ENCODE measurements at places on chromosomes 13 and 19.

DNA sequence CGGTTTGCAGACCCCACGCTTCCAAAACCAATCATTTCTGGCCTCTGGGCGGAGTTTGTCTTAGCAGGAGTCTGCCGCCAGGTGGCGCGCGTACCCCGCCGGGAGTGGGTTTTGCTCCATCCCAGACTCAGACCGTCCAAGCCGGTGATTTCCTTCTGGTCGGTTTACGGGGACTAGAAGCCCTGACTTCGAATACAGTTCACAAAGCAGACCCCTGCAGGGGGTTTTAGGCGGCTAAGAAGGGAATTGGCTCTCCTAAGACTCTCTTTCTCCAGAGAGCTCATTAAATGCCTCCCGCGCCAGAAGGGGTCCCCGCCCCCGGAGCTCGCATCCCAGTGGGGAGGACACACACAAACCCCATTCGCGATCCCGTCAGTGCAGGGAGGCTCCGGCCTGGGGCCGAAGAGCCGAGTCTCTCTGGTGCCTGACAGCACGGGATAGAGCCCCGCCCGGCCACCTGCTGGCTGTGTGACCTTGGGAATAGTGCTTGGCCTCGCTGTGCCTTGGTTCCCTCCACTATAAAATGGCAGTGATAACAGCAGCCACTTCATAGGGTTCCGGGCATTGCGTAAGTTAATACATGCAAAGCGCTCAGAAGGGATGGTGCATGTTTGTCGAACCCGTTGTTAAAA lies 8.6 kb upstream of the NUP62 start:
- DNase-seq = no peak

DNA sequence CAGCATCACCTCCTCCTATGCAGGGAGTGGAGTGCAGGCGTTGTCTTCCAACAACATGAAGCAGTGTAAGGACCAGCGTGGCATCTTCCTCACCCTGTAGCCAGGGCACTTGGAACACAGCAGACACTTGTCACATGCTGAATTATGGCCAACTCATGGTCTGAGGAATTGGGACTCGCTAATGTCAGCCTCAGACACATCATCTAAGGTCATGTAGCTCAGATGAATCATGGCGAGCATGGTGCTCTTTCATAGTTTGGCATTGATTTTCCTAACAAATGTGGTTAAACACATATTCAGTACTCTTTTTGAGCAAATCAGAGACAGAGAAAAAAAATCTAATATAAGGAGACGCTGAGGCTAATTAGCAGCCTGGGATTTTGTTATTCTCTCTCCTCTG lies 99.6 kb upstream of the SGCG start:
- peak; percentile 4 for DNase-seq

- DNase-seq = no peak
These were observed 43.0 kb downstream of the DIAPH3 start for GRCh38 chr13:60120617-60121336.

- DNase-seq = no peak
These were observed 146.9 kb downstream of the KDM4B start for GRCh38 chr19:5115771-5116202.

GRCh38 chr13:24629320-24629719 lies 50.9 kb upstream of the ATP12A start:
- no peak for DNase-seq

- no peak for DNase-seq
These were observed 9.2 kb upstream of the ZNF761 start for GRCh38 chr19:53422551-53422950.

- no peak for DNase-seq
These were observed 5.4 kb downstream of the KCTD4 start for GRCh38 chr13:45195421-45195820.

- no peak for DNase-seq
These were observed 76.8 kb upstream of the CACNA1A start for GRCh38 chr19:13583114-13583513.

GRCh38 chr19:1521636-1522035 lies 2.2 kb upstream of the PLK5 start:
- DNase-seq = no peak

DNA sequence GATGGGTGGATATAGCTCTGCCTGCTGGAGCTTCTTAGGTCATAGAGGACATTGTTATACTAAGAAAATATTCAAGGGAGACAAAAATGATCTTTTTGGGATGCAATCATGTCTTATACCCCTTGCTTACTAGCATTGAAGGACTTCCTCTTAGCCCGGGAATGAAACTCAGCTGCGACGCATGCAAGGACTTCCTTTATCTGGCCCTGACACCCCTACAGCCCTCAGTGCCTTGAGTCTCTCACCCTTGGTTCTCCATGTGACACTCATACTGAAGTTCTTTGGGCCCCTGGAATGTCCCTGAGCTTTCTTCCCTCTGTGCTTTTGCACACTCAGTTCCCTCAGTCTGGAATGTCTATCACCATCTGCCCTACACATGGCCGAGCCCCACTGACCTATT lies 72.5 kb upstream of the MTIF3 start:
- no peak for DNase-seq

- no peak for DNase-seq
These were observed 10.6 kb upstream of the HIPK4 start for GRCh38 chr19:40400559-40400958.

DNA sequence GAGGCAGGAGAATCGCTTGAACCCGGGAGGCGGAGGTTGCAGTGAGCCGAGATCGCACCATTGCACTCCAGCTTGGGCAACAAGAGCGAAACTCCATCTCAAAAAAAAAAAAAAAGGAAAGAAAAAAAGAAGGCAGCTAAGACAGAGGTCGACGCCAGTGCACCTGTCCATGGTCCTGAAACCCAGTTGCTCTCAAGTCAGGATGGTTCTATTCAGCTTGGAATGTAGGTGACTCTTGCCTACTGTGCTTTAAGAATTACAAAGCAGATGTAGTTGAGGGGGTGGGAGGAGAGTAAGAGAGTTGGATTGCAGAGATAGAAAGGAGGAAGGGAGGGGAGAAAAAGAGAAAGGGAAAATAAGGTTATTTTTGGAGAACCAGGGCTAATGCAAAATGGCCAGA lies 18.7 kb downstream of the CACNG7 start:
- DNase-seq = no peak

DNA sequence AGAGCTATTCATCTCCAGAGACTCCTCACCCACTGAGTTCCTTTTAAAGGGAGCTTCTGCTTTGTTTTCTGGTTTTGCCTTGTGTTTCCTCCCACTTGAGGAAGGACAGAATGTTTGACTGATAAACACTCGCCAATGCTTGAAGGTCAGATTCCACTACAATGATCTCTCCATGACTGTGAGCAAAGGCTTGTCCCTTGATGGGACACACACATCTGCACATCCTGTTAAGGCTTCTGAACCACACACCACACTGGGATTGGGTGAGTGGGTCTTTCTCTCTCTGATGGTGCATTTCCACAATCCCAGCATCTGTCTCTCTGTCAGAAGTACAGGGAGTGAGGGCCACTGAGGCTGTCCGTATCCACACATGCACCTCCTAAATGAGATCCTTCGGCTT lies 245.3 kb downstream of the IRS2 start:
- DNase-seq = no peak

DNA sequence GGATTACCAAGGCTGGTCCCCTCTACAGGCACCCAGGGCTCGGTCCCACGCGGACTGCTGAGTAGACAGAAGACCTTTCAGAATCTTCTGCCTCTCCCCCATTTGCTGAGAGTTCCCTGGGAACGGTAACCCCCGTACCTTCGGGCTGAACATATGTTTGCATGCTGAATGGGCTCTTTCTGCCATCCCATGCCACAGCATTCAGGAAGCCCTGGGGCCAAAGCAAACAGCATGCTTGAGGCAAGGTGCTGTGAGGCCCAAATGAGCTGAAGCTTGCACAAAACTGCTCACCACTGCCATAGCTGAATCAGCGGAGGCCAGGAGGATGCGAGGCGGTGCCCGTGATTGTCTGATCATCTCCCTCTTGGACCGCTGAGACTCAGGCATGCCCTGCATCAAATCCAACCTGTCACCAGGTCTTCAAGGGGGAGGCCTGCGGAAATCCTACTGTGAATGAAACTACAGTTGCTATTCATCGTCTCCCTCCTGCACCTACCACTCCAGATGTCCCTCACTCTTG lies 16.3 kb upstream of the C19orf12 start:
- DNase-seq = no peak

DNA sequence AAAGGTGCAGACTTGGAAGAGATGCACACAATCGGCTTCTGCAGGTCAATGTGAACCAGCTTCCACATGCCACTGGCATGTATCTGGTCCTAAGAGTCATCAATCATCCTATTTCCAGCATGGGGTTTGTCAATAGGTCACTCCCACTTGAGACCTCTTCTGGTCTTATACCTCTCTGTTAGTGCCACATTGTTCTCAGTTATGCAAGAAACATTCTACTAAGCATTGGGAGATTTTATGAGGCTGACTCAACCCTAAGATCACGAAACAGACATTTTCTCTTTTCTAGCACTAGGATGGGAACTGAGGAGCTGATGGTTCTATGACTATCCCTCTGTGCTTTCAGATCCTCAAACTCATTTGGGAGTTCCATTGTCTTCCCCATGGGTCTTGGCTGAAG lies 581.5 kb upstream of the KLF12 start:
- no peak for DNase-seq

- no peak for DNase-seq
These were observed 71.0 kb upstream of the SLC15A1 start for GRCh38 chr13:98823442-98823841.

GRCh38 chr19:56988299-56988698 lies 131.5 kb upstream of the USP29 start:
- no peak for DNase-seq

DNA sequence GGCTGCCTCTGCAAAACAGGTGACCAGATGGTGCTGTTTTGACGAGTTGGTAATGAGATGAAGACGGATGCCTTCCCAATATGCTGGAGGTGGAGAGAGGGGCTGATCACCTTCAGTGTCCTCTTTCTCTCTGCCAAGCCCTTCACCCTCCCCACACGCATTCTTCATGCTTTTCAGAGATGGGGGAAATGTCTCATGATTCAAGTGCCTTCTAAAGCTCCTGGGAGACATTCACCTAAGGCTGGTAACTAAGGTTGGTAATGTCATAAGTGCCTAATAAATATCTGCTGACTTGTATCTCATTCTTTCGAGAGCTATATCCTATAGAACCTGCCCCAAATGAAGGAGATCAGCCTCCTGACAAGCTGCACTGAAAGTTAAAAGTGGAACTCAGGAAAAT lies 86.2 kb upstream of the MBNL2 start:
- DNase-seq = no peak

DNA sequence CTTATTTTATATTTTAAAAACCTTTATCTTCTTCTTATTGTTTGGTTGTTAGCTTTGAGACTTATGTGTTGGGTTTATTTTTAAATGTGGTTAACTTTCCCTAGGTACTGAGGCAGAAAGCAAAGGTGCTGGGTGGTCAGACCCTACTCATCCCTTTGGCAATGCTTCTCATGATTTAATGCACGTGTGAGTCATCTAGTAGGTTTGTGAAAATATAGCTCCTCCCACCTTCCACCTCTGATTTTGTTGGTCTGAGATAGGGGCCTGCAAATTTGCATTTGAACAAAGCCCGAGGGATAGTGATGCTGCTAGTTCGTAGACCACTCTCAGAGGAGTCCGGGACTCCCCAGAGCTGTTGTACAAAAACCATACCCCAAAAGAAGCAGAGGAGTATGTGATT lies 771.3 kb upstream of the ARGLU1 start:
- DNase-seq = no peak

DNA sequence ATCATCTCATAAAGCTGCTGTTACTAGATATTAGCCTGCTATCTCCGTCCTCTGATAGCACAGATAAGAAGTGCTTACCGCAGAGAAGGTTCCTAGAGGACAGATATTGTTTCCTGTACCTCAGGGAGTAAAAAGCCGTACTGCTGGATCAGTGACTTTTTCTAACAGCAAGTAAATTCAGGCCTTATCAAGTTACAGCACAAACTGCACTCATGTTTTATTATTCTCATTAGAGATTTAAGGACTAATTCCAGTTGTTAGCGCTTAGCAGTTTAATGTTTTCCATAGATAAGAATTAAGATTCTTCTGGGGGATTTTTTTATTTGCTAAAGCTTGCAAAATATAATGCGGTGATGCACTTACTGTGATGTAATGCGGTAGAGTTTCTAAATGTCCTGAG lies 119.0 kb upstream of the OBI1 start:
- DNase-seq = no peak

DNA sequence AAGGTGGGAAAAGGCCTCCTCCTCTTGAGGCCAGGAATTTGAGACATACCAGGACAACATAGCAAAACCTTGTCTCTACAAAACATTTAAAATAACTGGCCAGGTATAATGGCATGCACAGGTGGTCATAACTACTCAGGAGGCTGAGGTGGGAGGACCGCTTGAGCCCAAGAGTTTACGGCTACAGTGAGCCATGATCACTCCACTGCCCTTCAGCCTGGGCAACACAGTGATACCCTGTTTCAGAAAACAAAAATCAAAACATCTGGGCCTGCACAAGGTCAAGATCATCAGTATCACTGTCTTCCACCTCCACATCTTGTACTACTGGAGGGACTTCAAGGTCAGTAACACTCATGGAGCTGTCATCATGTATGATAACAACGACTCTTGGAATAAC lies 742.7 kb upstream of the GPC6 start:
- DNase-seq = no peak

DNA sequence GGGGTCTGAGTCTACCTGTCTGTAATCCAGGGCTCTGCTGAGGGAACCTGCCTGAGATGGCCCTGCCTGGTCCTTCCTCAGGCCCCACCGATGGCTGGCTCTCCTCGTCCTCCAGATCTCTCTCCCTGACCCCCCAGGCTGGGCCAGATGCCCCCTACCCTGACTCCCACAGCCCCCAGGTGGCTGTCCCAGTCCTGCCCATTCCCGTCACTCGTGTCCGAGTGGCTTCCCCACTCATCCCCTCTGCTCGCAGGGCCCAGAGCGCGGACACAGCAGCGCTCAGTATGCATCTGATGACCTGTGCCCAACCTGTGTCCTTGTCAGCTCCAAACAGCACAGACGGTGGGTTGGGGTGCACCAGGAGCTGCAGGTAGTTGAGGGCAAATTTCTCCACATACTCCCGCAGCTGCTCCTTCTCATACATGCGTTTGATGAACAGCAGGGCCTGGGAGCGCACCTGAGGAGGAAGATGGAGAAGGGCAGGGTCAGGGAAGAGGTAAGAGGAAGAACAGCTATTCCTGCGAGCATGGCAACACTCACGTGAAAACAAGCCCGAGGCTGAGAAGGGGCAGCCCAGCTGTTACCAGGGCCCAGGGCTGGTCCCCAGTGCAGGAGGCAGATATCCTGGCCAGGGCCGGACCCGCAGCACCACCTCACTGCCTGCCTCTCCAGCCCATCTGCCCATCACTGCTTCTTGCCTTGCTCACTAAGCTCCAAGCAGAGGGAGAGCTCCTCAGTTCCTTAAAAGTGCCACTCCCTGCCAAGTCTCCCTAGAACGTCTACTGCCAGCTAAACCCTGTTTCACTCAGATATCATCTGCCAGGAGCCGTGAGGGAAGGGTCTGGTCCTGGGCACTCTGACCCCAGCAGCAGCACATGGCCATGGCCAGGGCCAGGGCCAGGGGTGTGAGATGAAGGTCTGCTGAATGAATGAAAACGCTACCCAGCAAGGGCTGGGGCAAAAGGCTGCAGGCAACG lies 11.1 kb upstream of the RSPH6A start:
- no peak for DNase-seq

GRCh38 chr19:10189616-10190015 lies 5.1 kb downstream of the DNMT1 start:
- no peak for DNase-seq

- DNase-seq = no peak
These were observed 101.6 kb upstream of the MYO16 start for GRCh38 chr13:108527844-108528243.
